ENCODE measurements at places on chromosomes 12 and 14.
A peak's percentile ranks its signal among the peaks of the same experiment; 100 is the strongest.

DNA sequence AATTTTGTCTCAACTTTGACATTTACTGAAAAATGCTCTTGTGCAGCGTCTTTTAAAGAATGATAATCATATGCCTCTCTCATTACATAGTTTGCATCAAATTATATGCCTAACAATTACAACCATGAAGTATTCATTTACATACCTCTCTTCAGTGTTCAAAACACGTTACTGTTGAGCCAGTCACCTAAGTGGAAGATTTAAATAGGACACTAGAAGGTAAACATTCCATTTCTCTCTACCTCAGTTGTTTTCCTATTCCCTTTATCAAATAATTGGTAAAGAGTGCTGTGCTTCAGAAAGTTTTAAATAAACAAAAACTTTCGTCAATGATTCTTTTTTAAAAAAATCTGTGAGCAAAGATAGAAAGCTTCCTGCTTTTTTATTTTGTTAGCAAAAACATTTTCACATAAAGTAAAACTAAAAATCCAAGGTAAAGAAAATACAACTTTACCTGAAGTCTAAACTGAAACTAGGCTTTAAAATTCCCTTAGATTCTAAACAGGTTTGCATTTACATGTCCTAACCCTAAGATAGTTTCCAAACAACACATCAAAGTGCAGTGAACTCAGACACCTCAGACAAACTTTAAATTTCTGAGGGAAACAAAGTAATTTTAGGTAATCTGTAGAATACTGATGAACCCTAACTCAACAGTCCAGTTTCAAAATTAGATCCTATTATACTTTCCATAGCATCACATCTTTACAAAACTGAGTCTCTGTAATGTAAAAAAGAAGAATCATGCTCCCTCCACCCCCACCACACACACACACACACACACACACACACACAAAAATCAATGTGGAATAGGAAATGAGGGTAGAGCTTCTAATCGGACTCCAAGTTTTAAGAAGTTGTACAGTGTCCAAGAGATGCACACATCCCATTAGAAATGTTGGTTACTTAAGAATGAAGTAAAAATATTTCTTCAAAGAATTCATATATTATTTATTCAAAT is 46.2 kb downstream of the PAWR start:
- DNase-seq = no peak

GRCh38 chr14:33979613-33980276 is 28.9 kb upstream of the EGLN3 start:
- no peak for DNase-seq

DNA sequence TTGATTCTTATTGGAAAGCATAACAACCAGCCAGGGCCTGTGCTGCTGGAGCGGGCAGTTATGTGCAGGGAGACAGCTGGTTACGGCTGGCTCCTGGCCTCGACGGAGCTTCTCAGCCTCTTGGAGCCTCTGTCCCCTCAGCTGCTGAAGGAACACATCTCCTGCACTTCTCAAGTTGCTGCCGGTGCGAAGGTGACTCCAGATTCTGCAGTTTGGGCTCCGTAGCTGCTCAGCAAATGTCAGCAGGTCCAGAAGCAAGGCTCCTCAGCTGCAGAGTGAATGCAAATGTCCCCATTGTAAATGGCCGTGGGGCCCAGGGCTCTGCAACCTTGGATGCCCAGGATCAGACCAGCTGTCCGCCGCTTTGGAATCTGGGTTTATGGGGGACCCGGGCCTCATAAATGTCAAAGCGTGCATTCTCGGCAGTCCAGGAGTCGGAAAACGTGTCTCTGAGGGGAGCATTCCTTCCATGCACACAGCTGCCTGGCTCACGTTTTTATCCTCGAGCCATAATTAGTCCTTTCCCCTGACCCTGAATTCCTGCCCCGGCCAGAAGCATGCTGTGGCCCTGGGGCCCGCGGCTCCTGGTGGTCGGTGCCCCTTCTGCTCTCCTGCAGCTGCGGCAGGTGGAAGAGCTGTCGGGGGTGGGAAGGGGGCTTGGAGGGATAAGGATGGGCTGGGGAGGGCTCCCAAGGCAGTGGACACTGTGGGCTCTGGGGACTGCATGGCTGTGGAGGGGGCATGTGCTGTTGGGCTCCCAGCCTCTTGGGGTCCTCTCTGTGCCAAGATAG is 106.0 kb downstream of the KIF26A start:
- DNase-seq = no peak

GRCh38 chr12:62724947-62725451 is 210.0 kb downstream of the PPM1H start:
- no peak for DNase-seq

DNA sequence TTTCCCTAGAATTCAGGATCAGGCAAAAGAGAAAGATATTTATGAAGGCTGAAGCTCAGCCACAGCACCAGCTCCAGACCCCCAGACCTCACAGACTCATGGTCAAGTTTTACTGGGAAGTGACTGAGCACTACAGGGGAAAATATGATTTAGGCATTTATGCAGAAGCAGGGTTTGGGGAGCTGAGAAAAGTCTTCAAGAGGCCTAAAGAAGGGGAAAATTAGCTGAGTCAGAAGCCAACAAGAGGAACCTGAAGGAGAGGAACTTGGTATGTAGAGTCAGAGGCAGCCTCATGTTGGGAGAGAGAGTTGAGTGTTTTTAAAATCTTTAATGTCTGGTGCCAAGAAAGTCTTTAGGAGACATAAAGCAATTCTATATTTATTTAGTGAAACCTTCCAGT is 63.0 kb downstream of the FOS start:
- DNase-seq = no peak

- DNase-seq = no peak
Measured at GRCh38 chr14:100474196-100474595, 113.0 kb downstream of the BEGAIN start.

DNA sequence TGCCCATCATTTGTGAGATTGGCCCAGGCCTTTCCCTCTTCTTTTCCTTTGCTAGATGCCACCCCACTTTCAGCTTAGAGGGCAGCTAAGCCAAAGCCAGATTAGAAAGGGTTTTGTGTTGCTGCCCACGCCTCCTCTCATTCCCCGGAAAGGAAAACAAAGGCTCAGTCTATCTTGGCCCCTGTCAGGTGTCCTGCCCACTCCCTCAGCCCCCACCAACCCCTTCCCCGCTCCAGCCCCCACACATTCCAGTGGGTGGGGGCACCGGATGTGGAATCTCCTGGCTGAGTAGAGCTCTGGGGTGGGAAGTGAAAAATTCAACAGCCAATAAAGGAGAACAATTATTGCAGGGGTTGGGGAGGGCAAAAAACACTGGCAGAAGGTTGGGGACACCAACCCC is 2.2 kb downstream of the BLOC1S1 start:
- no peak for DNase-seq

- DNase-seq = no peak
Measured at GRCh38 chr12:32181498-32182175, 75.0 kb downstream of the BICD1 start.

- DNase-seq = peak; percentile 48
Measured at GRCh38 chr14:41607966-41608663, 1.4 kb downstream of the LRFN5 start.

GRCh38 chr12:95074766-95075165 is 1.3 kb upstream of the NR2C1 start:
- no peak for DNase-seq

- peak; percentile 37 for DNase-seq
Measured at GRCh38 chr12:53063708-53064612, 14.1 kb downstream of the TNS2 start.

GRCh38 chr12:40892528-40892927 is 200.3 kb downstream of the CNTN1 start:
- DNase-seq = no peak

DNA sequence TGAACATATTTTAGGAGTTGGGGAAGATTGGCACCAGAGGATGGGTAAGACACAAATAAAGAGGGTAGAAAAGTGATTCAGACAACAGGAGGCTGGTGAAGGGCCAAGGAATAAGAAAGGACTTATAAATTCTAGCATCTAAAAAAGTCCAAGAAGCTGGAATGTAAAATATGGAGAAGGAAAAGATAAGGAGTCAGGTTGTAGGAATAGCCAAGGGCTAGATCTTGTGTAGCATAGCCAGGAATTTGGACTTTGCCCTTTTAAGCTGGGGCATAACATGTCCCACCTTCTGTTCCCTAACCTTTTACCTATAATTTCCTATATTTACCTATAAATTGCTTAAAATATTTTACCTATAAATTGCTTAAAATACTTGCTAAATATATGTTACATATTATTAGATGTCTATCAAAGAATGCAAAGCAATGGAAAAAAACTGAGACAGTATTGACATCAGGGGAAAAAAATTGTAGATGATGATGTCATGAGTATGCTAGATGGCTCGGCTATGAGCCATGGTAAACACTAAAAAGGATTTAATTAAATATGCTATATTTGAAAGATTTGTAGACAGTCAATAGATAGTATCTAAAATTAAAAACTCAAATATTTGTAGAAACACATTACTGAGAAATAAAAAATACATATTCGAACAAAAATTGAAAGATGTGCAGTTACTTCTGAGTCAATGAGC is 99.7 kb upstream of the PLEKHG7 start:
- DNase-seq = no peak

GRCh38 chr14:100882991-100883788 is 20.3 kb downstream of the RTL1 start:
- no peak for DNase-seq

DNA sequence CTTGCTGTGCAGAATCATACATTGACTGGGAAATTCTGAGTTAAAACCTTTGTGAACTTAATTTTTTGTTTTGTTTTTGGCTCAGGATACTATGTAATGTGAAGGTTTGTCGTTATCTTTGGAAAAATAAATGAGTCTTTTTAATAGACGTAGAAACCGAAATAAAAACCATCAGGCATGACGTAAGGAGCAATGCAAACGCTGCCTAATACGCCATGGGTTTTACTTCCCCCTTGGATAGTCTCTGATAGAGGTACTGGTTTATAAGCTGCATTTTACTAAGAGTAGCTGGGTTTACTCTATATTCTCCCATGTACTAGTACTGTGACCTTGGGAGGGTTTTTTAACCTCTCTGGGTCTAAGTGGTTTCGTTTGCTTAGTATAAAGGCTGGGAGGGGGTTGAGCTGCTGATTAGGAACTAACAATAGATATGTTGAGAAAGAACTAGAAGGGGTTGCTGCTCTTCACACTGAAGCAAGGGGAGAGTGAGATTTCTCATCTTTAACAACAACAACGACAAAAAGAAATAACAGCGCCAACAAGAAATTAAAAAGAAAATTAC is 66.8 kb upstream of the SLCO1C1 start:
- no peak for DNase-seq

DNA sequence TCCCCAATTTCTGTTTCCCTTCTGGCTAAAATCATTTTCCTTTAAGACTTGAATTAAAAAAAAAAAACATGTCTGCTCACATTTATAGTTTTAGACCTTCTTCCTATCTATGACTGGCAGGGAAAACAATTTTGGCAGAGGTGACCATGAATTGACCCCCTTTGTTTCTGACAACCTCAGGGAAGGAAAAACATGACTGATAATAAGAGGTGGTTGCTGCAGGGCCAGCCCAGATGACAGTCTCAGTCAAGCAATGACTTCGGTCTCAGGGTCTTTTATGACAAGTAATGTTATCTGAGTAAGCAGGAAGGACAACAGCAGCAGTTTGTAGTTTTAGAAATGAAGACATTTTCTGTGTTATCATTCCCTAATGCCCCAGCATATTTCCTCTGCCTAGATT is 430.9 kb downstream of the LRIG3 start:
- no peak for DNase-seq

GRCh38 chr12:89339526-89339925 is 12.8 kb downstream of the DUSP6 start:
- DNase-seq = no peak

DNA sequence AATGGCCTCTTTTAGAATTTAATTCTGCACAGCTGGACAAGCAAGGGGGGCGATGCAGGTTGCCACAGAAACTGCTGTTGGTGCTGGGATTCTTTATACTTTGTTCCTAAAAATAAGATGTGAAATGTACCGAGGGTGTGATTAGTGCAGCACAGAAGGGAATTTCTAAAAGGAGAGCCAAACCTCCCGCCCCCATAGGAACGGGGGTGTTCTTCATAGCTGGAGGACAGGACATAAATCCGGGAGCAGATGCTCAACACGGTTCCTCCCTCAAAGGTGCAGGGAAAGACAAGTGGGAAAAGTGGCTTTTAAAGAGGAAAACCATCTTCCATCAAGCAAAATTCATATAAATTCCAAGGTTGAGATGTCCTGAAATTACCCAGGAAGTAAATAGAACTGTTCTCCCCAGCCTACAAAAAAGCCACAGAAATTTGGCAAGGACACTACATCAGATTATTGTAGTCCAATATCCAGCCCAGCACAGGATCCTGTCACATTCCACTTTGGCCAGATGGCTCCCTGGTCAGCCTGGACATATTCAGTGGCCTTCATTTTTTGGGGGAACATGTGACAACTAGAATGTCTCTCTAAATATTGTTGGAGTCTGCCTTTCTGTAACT is 51.4 kb upstream of the TMX1 start:
- peak; percentile 57 for DNase-seq

DNA sequence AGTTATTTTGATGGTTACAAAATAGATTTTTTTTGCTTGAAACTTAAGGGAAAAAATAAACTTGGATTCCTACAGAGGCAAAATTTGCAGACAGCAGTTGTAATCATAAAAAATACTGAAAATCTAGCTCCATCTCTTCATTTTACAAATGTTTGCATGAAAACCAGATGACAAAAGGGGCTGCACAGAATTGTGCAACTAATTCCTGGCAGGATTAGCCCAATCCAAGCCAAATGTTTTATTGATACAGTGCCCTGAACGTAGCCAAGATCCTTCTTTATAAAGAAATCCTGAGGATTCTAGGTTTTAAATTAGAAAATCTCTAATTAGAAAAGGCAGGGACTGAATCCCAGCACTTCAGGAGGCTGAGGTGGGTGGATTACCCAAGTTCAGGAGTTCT is 356.4 kb upstream of the SEL1L start:
- DNase-seq = no peak

DNA sequence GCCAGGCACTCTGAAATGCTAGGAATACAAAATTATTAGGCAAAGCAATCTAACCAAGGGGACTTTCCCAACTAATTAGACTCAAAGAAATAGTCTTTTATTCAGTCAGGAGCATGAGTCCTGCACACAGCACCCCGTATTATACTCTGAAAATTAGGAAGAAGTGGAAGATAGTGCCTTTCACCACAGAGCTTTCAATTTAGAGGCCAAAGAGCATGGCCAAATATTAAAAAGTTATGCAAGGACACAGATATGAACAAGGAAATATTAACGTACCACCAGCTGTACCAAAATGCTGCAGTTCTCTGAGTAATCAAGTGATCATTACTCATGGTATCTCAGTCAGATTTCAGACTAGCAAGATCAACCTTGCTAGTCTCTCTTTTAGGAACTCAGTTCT is 22.6 kb upstream of the MDM2 start:
- no peak for DNase-seq

DNA sequence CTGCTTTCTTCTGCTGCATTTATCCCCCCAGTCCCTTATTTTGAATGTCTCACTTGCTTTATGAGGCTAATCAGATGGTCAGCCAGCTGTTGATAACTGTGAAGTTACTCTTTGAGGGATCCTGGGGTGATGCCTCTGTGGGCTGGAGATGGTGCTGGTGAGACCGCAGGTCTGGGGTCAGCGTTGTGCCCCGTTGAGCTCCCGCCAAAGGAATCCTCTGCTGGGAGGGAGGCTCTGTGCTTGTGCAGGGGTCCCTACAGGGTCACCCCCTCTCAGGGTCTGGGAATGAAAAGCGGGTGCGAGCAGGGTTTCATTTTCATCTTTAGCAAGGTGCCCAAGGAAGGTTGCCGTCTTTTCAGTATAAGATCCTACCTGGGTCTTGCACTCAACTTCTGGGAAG is 161.2 kb upstream of the RTL1 start:
- DNase-seq = no peak

- peak; percentile 62 for DNase-seq
Measured at GRCh38 chr12:6461401-6462233, 8.9 kb downstream of the VAMP1 start.

GRCh38 chr14:101181446-101182313 is 278.2 kb upstream of the RTL1 start:
- DNase-seq = no peak
